ENCODE measurements at places on chromosomes 7 and 10. TPM values are rescaled to one million over a fixed set of nuclear protein-coding genes. Genes with fewer than 3 reads are reported as not detected.

The VSTM4 gene
- total RNA-seq, result 0.77 TPM

The TSPAN13 gene
- total RNA-seq, result 19.4 TPM

The SEMA3E gene
- 0.38 TPM for total RNA-seq

The CPA2 gene
- total RNA-seq, result not detected

The SPDYE8 gene
- total RNA-seq, result not detected

The CTNNA3 gene
- total RNA-seq, result under 0.01 TPM

The SLC16A9 gene
- 4.5 TPM for total RNA-seq

The NUTM2D gene
- 0.28 TPM for total RNA-seq

The MRPL32 gene
- 54.4 TPM for total RNA-seq

The ABCA13 gene
- 0.56 TPM for total RNA-seq

The PDK4 gene
- 6.5 TPM for total RNA-seq

The COX15 gene
- total RNA-seq, result 47.4 TPM

The OPN4 gene
- total RNA-seq, result not detected

The MET gene
- total RNA-seq, result 67.1 TPM

The NEURL1 gene
- under 0.01 TPM for total RNA-seq

The HOXA4 gene
- total RNA-seq, result not detected

The PDE6C gene
- total RNA-seq, result not detected

The ATRNL1 gene
- 1.4 TPM for total RNA-seq
